NCI-H1694 (cell line): ENCODE measurements at places on chromosomes 16 and 17.
A peak's percentile ranks its signal among the peaks of the same experiment; 100 is the strongest.

DNA sequence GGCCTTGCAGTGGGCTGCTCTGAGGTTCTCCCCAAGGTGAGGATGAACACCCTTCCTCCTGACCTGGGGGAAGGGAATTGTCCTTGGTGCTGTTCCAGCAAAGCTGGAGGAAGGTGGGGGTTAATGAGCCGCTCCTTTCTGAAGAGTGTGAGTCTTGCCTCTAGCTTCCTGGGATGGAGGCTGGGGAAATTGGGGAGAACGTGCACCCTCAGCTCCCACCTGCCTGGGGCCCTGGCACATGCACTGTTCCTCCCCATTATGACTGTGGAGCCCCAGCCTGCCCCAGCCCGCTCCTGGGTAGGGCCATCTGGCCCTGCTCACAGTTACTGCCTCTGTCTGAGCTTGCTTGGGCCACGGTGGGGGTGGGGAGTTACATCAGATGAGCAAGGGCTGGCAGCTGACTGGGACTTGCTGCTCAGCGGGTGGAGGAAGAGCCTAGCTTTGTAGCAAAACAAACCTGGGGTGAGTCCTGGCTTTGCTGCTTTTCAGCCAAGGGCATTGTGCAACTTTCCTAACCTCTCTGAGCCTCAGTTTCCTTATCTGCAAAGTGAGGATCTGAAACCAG, 11.1 kb downstream of the TNS4 start:
- peak; percentile 95 for DNase-seq

GRCh38 chr16:14020141-14020540, 51.0 kb upstream of the MRTFB start:
- DNase-seq = no peak

- DNase-seq = no peak
Measured at GRCh38 chr17:70829876-70830275, 660.5 kb downstream of the KCNJ2 start.

DNA sequence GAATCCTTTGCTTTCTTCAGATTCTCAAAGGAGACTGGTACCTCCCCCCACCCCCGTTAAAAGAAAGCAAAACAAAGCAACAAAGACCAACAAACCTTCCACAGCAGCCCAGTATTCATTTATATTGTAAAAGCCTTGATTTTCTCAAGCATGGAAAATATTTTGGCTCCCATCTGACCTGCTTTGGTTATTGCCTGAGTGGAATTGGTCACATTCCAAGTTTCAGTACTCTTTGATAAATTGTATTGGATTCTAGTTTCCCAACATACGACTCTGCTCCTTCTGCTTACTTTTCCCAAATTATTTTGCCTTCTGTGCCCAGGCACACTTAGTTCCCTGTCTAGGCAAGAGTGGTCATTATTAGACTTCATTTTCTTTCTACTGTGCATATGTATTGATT, 1.3 kb downstream of the ABCC11 start:
- DNase-seq = peak; percentile 3

DNA sequence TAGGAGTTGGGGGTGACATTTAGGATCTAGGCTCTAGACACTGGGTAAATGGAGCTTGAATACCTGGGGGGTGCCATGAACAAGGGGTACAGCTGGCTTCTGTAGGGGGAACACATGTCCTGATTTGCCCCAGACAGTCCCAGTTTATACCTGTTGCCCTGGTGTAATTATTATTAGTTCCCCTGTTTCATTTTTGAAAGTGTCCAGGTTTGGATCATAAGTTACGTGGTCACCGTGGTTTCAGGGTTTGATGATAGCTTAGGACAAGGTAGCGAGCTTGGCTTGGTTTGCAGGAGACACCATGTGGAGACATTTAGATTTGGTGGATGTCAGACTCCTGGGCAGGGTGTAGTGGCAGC, 5.5 kb downstream of the MLLT6 start:
- DNase-seq = no peak

GRCh38 chr17:33858682-33859081, 396.4 kb upstream of the CCL2 start:
- no peak for DNase-seq

DNA sequence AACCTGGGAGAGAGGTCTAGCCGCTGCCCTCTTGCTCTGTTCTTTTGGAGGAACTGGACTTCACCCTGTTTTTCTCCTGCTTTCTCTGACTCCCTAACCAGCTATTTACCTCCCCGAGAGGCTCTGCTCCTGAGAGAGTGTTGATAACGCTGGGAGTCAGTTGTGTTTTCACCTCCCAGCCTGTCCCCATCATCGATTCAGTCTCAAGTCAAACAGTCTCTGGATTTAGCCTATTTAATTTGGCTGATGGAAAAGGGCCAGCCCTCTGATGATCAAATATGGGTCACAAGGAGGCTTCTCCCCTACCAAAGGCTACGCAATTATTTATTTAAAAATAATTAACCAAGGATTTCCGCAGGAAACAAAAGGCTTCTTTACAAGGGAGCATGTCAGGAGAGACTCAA, 31.8 kb downstream of the HNF1B start:
- DNase-seq = no peak

GRCh38 chr17:19768046-19768782, 20.1 kb upstream of the ALDH3A1 start:
- DNase-seq = no peak
